ENCODE measurements at places on chromosomes 6 and 20.

GRCh38 chr6:7762760-7763159 lies 36.9 kb downstream of the BMP6 start:
- DNase-seq = no peak

DNA sequence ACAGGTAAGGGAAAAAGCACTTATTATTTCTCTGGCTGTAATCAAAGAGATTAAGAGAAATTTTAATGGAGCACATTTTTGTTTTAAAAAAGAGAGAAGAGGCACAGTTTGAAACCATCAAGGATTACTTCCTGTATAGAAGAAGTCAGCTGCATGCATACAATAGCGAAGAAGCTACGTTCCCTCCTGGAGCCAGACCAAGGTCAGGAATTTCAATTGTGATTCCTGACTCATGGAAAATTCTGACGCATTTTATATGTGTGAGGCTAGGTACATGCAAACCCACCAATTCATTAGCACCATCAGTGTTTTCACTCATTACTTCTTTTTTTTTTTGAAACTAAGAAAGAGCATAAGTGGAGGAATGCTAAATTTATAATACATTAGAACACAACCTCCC lies 232.7 kb upstream of the SGK1 start:
- DNase-seq = no peak

DNA sequence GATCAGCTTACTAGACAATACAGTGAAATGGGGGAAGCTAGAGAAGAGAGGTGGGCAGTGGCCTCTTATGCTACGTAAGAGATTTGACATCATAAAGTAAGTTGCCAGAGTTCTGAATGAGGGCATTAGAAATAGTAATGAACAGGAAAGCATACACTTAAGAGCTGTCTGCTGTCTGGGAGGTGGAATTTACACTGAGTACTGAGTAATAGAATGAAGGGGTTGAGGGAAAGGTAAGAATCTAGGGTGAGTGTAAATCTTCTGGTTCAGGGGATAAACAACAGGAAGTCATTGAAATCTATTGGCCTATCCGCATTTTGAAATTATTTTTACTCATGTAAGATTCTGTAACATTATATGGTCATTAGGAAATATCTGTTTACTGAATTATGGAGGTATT lies 35.8 kb downstream of the HLA-DMB start:
- no peak for DNase-seq

- no peak for DNase-seq
These were observed 1067.2 kb downstream of the EPHA7 start for GRCh38 chr6:92352130-92352529.

DNA sequence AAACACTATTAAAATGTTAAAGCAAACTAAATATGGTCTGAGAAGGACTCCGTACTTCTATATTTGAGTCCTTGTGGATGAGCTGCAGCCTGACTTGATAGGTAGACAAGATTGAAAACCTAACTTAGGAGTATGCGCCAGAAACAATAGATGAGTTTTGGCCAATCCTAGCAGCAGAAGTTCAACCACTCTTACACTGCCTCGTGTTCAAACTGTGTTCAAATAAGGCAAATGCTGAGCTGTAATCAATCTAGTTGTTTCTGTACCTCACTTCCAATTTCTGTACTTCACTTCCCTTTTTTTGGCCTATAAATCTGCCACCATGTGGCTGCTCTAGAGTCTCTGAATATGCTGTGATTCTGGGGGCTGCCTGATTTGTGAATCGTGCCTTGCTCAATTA lies 13.2 kb upstream of the SERINC1 start:
- no peak for DNase-seq

DNA sequence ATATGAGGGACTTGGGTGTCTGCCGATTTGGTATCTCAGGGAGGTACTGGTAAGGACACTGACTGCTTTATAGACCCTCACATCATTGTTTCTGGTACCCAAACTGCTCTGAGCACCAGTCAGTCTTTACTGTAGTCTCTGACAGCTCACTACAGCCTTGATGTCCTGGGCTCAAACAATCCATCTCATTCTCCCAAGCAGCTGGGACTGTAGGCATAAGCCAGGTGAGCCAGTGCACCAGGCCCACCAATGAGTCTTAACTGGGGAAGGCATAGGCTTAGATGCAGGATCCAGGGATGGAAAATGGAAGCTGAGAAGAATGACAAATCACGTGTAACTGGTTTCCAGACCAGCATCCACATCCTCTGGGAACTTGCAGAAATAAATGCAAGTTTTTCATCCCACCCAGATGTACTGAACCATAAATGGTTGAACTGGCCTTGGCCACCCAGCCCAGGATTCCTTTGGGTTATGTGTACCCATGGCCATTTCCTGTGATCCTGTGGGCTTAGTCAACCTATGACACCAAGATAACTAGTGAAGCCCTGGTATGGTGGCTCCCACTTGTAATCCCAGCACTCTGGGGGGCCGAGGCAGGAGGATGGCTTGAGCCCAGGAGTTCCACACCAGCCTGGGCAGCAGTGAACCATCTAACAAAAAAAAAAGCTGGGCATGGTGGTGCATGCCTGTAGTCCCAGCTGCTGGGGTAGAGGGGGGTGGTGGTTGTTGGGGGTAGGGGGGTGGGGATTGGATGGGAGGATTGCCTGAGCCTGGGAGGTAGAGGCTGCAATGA lies 5.8 kb downstream of the TUBB start:
- DNase-seq = no peak

DNA sequence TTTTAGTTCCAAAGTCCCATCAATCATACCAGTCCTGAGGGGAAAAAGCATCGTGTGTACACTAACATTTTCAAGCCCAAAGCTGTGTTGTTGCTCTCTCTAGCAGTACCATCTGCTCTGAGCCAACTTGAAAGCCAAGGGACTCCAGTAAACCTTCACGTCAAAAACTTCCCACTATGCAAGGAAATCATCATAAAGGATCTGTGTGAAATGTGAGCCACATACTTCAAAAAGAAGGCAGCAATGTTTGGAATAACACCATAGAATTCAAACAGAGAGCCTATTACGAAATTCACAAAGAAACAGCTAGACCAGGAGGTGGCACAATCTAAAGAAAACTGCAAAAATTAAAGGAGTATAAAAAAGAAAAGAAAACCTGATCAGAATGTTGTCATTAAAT lies 399.8 kb upstream of the EPHA7 start:
- no peak for DNase-seq

GRCh38 chr20:35329435-35330139 lies 37.4 kb upstream of the FAM83C start:
- no peak for DNase-seq

DNA sequence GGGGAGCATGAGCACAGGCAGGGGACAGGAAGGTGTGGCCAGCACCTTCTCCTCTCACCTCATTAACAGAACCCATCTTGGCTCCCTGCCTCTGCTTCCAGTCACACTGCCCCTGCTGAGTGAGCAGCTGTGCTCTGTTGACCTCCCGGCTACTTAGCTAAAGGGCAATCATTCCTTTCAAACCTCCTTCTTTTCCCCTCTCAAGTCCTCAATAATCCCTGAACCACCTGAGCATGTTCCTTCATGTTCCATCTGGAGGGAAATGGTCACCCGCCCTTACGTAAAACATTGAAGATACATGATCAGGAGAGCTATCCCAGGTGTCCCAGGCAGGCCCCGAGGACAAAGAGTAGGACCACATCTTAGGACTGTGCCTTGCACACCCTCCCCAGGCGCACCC lies 21.7 kb upstream of the MRPS10 start:
- DNase-seq = no peak

DNA sequence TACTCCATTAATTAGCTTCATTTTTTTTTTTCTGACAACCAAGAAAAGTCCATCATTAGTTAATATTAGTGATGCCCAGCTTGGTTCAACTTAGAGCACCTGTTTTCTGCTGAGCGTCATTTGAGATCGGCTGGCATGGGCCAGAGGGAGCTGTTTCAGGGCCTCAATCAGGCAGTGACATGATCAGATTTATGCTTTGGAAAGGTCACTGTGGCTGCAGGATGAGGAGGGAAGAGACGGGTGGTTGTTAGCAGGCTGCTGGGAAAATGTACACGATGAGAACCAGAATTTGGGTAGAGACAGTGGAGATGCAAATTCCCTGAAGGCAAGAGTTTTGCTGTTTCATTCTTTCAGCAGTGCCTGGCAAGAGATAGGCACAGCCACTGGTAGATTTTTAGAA lies 4.4 kb upstream of the STX16 start:
- DNase-seq = no peak

- DNase-seq = no peak
These were observed 141.3 kb downstream of the FUT9 start for GRCh38 chr6:96157018-96157565.

DNA sequence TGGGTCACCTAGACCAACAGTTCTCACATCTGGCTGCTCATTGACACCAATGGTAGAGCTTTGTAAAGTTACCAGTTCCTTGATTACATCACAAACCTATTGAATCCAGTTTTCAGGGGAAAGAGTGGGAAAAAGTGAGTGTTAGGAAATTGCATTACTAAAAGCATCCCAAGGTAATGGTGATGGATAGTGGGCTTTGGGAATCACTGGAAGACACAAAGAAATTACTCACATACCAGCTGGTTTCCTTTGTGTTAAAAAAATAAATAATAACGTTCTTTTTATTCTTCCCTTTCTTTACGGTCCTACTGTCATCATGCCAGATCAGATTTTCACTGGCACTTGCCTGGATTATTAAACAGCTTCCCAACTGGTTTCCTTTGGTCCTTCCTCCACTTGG lies 370.7 kb downstream of the RFPL4B start:
- no peak for DNase-seq

DNA sequence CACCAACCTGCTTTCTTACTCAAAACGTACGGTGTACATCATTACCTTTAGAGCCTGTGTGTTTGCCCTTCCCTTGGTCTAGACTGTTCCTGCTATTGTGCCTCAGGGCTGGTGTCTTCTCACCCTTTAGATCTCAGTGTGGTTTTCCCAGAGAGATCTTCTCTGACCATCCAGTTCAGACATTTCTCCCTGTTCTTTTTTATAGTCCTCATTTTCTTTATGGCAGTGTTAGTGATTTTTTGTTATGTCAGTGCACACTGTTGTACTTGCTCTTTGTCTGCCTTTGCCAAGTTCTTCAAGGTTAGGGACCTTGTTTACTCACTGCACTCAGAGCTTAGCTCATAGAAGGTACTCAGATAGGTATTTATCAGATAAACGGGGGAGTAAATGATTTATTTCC lies 82.8 kb downstream of the ATRN start:
- no peak for DNase-seq

- DNase-seq = no peak
These were observed 63.4 kb upstream of the MAP3K7 start for GRCh38 chr6:90650041-90650940.

GRCh38 chr6:53437557-53438202 lies 88.9 kb upstream of the ELOVL5 start:
- DNase-seq = no peak

GRCh38 chr6:5636210-5637030 lies 370.3 kb downstream of the NRN1 start:
- no peak for DNase-seq

DNA sequence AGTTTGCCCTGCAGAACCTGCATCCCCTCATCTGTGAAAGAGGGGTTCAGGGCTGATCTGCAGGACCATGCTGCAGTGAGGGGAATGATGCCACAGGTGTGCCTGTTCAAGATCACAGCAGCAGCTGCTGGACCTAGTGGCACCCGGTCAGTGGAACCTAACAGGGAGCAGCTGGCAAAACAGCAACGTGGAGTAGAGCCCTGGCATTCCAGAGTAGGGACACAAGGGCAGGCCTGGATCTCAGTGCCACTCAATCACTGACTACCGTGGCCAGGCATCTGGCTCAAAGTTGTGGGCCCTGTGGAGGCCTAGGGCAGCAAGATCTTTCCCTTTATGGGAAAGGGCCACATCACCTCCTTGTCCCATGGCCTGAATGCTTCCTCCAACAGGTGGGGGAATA lies 62.2 kb downstream of the INSM1 start:
- DNase-seq = no peak

- DNase-seq = no peak
These were observed 43.5 kb upstream of the SLC9A8 start for GRCh38 chr20:49769048-49769581.

- no peak for DNase-seq
These were observed 5.1 kb upstream of the LAMP5 start for GRCh38 chr20:9509246-9509645.

DNA sequence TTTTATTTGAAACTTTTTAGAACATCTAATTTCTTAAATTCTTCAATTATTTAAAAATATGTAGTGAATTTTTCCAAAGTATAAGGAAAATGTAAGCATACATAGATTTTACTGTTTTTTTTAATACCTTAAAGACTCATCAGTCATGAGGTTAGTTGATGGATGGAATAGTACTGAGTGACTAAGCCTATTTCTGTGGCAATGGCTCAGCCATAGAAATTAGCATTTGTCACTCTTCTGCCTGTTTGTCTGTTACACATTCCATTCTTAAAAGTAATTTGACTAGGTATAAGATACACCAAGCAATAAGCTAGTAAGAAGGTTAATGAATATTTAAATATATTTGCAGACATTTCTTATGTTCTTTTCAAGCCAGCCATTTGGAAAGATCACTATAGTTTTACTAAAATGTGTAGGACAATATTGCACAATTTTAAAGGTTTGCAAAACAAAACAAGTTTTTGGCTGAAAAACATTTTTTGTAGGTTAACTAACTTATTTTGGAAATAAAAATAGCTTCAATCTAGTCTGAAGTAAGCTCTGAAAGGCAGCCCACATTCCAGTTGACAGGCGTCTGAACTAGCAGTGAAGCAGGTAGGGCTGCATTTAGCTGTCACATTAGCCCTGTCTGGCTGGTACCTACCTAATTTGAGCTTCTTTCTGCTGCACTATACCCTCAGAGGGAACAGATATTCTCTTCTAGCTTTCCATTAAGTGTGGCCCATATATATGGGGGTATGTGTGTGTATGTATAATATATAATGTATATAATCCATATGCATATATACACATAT lies 385.7 kb downstream of the GRIK2 start:
- DNase-seq = no peak

- no peak for DNase-seq
These were observed 462.5 kb upstream of the BTBD3 start for GRCh38 chr20:11454966-11455799.

DNA sequence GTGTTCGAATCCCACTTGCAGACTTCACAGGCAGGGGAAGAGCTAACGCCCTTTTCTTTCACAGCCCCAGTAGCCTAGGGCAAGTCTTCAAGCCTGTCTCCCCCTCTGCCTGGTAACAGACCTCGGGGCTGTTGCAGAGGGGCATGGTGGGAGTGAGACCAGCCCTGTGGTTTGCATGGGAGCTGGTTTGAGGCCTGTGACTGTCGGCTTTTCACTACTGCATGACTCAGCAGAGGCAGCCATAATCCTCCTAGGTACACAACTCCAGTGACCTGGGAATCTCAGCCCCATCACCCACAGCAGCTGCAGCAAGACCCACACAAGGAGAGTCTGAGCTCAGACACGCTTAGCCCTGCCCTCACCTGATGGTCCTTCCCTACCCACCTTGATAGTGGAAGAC lies 55.3 kb upstream of the POPDC3 start:
- no peak for DNase-seq

GRCh38 chr6:39378960-39379425 lies 56.5 kb upstream of the KCNK16 start:
- DNase-seq = no peak

All from CD8-positive, alpha-beta memory T cell (primary cell).